ENCODE measurements at places on chromosomes 16 and 17.

GRCh38 chr16:70592106-70592571 lies 54.2 kb upstream of the IL34 start:
- DNase-seq, result no peak

- DNase-seq, result no peak
These were observed 6.7 kb upstream of the PHF12 start for GRCh38 chr17:28957992-28958355.

DNA sequence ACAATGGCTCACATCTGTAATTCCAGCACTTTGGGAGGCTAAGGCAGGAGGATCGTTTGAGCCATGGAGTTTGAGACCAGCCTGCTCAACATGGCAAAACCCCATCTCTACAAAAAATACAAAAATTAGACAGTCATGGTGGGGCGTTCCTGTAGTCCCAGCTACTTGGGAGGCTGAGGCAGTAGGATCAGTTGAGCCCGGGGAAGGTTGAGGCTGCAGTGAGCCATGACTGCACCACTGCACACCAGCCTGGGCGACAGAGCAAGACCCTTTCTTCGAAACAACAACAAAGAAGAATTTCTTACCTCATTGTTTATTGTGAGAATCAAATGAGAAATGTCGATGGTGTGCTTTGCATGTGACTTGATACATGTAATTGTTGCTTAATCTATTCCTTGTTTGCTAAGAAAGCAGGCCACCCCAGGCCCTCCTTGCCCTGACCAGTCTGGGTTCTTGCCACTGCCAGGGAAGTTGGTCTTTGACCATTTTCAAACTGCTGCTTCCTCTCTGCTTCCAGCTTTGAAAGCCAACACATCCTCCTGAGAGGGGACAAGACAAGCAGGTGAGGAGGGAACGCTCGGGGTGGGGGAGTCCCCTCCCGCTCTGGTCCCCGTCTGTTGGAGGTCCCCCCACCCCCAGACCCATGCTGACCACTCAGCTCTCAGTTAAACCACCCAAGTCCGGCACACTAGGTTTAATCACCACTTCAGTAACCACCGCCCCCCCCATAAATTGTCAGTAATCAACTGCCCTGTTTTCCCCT lies 47.3 kb upstream of the CPNE2 start:
- no peak for DNase-seq

- no peak for DNase-seq
These were observed 10.6 kb downstream of the TBX4 start for GRCh38 chr17:61462719-61463315.

GRCh38 chr17:79176792-79177601 lies 102.4 kb downstream of the ENGASE start:
- peak; percentile 95 for DNase-seq

DNA sequence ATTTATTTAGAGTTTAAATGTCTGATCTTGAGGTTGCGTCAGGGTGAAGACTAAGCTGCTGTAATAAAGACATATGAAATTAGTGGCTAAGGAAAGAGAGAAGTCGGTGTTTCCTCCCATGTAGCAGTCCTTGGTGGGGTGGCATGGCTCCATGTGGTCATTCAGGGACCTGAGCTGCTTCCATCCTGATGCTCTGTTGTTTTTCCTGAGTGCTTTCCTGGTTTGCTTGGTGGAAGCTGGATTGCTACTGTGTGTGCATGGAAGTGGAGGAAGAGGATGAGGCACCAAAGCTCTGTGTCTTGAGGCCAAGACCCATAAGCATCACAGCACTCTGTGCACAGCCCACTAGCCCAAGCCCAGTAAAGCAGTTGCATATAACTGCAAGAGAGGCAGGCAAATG lies 241.8 kb upstream of the CACNG5 start:
- no peak for DNase-seq

GRCh38 chr16:55480228-55480655 lies 1.2 kb downstream of the MMP2 start:
- DNase-seq, result no peak

GRCh38 chr16:1492923-1493745 lies at the start of gene TELO2:
TSS of gene TELO2 (plus strand) at chr16:1493360. CDS start at chr16:1494282, 922 bp downstream.
- peak; percentile 90 for DNase-seq

GRCh38 chr16:441447-441846 lies 16.0 kb downstream of the RAB11FIP3 start:
- no peak for DNase-seq

GRCh38 chr17:50120475-50121253 lies 9.3 kb downstream of the SAMD14 start:
- DNase-seq, result no peak

DNA sequence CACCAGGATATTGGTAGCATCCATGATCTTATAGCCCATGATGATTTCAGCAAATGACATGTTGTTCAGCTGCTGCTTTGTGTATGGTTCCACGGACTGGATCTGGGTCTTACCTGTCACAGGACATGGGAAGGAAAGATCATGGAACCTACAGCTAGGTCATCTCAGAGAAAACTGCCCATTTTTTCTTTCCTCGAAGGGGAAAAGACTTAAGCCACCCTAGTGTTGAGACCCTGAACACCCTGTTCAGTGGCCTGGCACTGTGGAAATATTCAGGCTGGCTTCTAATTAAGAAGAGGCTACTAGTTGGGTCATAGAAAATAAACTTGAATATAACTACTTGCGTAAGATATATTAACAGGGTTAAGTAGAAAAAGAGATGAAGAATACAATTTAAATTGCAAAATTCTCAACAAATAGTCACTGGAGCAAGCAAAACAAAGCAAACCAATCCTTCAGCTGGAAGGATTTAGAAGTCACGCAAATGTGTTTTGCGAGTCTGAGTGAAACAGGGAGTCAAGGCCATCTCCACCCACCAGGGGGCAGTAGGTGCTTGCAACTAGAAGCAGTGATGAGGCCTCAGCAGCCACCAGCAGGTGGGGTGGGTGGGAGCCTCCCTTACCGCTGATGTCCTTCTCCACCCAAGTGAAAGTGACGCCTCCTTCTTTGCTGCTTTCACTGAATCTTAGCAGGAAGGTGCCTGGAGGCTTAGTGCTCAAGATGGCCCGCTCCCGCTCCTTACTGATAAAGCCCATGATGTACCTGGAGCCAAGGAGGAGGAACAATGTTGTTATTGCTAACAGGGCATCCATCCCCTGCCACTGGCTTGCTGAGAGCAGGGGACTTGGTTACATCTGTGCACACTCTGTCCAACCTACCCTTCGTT lies 34.3 kb downstream of the STAT5A start:
- peak; percentile 80 for DNase-seq

Measured in H54 (cell line).